ENCODE measurements at places on chromosomes 13 and 19.

DNA sequence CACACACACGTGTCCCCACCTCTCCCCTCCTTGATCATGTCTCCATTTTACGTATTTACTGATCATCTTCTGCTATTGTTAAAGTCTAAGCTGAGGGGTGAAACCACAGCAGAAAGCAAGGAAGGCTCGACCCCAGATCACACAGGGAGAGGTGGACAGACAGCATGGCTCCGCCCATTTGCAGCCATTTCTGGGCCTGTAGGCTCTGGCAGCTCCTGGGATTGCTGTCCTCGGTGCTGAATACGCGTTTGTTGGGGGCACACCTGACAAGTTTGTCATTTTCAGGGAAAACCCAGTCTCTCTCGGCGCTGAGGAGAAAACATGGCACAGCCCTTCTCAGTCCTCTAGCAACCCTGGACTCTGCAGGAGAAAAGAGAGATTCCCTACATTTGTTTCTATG lies 8.0 kb downstream of the TMEM86B start:
- no peak for DNase-seq

DNA sequence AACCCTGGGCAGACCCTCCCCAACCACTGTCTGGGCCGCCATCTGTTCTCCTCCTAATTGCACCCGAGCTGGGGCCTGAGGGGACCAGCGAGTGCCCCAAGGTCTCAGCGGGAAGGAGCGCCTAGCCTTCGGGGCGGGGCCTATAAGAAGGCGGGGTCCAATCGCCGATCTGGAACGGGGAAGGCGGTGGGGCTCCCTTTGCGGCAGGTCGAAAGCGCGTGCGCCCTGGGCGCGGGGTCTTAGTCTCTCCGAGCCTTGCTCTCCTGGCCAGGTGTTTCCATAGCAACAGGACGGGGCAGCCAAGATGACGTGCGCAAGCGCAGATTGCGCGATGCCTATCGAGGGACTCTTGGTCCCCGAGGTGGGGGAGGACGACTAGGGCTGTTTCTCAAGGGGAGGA lies 2.8 kb downstream of the MAST1 start:
- no peak for DNase-seq

DNA sequence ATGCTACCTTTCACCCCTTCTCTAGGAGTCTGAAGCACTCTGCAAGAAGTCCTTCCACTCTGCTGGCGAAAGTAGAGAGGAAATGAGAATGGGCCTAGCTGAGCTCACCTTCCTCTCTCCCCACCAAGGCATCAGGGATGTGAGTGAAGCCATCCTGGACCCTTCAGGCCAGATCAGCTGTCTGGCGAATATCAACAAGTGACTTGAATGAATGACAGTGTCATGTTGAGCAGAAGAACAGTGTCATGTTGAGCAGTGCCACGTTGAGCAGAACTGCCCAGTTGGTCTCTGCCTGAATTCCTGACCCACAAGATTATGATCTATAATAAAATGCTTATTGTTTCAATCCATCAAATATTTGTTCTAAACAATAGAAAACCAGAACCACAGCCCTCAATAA lies 166.2 kb upstream of the RFC3 start:
- no peak for DNase-seq

GRCh38 chr13:106382534-106382933 lies 152.9 kb downstream of the EFNB2 start:
- DNase-seq, result no peak

DNA sequence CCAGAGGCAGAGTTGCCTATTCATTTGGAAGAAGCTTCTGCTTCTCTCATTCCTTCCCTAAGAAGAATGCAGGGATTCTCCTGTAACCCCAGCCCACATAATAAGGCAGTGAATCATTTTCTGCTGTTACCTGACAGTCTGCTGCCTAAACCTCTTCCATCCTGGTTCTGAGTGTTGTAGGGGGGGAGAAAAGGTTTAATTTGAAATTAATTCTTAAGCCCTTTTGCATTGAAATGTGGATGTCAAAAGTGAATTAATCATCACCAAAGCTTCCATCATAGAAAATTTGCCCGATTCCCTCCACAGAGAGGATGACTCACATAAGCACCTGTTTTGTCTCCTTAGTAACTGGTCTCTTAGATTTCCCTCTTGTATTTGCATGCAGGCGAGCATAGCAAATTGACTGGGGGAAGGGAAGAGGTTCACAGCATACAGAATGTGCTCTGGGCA lies 146.7 kb upstream of the FNDC3A start:
- DNase-seq, result no peak

DNA sequence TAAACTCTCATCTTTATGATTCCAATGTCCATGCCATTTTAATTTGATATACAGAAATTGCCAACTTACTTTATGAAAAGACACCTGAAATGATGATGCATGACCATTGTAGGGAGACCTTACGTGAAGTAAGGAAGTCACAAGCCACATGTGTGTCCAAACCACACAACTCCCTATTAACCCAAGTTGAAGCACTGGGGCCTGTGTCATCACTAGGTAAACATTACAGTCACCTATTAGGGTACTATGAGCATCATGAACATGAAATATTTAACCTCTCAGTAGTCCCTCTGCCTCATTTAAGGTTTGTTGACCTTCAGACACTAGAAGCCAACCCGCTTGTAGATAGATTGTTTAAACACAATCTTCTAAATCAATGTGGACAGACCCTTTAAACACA lies 576.9 kb downstream of the IRS2 start:
- no peak for DNase-seq

GRCh38 chr13:26477681-26478080 lies 79.8 kb upstream of the WASF3 start:
- no peak for DNase-seq

- DNase-seq, result no peak
Measured at GRCh38 chr13:37168151-37168550, 62.7 kb upstream of the CSNK1A1L start.

DNA sequence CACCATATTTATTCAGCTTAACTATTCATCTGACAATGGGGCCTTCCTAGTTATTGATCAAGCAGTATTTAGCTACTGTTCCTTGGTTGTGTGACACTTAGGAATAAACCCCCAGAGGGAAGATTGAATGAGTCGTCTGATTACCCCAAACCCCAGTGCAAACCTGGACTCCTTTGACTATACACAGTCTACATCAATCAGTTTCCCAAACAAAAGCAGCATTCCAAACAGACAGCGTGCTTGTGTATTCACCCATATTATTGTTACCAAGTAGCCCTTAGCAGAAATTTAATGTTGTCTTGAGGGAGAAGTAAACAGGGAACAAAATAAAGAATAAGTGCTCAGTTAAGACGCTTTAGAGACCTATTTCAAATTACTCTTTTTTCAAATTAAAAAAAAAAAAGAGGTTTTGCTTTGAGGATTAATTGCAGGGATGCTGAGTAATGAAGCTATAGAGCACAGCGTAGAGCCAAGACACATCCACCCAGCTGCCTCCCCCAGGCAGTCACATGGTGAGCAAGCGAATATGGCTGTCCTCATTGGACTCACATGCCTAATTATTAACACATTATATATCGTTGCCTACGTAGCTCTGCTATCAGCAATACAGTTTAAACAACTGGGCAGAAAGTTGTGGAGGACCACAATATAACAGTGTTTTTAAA lies 14.7 kb upstream of the B3GLCT start:
- DNase-seq, result no peak

- peak; percentile 82 for DNase-seq
Measured at GRCh38 chr19:37779127-37780005, at the start of gene ZNF573. ZNF573 (minus strand) TSS chr19:37779586; CDS start chr19:37773729, 5,857 bp downstream.

DNA sequence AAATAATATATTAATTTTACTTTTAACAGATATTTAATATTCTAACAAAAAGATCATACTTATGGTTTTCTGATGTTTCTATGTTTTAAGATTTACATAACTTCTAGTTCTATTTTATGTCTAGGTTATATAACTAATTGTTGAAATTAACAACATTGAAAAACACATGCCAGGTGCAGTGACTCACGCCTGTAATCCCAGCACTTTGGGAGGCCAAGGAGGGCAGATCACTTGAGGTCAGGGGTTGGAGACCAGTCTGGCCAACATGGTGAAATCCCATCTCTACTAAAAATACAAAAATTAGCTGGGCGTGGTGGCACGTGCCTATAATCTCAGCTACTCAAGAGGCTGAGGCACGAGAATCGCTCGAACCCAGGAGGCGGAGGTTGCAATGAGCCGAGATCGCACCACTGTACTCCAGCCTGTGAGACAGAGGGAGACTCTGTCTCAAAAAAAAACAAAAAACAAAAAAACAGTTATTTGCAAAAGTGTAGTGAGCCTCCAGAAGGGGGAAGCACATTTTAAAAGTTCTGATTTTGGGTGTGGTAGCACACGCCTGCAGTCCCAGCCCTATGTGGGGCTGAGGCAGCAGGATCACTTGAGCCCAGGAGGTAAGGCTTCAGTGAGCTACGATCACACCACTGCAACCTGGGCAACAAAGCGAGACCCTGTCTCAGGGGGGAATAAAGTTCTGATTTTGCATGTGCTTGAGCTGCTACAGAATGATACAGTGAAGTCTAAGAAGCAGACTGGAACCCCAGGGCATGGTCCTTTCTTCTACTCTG lies 18.7 kb downstream of the MIPEP start:
- DNase-seq, result no peak

- DNase-seq, result no peak
Measured at GRCh38 chr13:30702006-30702405, 33.3 kb upstream of the ALOX5AP start.

- DNase-seq, result no peak
Measured at GRCh38 chr19:40614622-40615411, 13.6 kb downstream of the LTBP4 start.

DNA sequence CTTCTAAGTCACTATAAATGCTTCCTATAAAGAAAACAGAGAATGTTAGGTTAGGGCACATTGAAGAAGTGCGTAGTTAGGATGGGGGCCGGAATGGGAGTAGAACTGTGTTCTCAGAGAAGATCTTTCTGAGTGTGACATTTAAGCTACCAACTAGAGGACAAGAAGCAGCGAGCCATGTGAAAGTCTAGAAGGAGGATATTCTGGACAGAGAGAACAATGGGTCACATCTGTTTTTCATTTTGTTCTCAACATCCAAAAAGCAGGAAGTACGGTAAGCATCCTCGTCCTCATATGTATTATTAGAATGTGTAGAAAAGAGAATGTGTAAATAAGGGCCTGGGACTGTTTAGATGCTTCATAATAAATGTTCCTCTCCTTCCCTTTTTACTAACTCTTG lies 44.5 kb upstream of the PARP4 start:
- no peak for DNase-seq

DNA sequence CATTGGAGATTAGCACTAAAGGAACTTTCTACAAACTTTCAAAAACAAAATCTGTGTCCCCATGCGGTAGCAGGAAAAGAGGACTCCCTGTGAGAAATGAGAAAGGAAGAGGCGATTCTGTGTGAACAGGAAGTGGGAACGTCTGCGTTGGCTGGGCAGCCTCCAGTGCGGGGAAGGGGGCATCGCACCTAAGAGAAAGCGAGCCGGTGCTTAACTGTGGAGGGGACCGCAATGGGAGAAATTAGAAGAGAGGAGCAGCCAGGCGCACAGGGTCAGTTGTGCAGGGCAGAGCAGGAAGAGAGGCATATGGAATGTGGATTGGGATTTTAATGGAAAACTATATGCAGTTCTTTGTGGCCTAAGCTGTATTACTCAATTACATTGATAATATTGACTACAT lies 77.4 kb upstream of the DOCK9 start:
- no peak for DNase-seq

DNA sequence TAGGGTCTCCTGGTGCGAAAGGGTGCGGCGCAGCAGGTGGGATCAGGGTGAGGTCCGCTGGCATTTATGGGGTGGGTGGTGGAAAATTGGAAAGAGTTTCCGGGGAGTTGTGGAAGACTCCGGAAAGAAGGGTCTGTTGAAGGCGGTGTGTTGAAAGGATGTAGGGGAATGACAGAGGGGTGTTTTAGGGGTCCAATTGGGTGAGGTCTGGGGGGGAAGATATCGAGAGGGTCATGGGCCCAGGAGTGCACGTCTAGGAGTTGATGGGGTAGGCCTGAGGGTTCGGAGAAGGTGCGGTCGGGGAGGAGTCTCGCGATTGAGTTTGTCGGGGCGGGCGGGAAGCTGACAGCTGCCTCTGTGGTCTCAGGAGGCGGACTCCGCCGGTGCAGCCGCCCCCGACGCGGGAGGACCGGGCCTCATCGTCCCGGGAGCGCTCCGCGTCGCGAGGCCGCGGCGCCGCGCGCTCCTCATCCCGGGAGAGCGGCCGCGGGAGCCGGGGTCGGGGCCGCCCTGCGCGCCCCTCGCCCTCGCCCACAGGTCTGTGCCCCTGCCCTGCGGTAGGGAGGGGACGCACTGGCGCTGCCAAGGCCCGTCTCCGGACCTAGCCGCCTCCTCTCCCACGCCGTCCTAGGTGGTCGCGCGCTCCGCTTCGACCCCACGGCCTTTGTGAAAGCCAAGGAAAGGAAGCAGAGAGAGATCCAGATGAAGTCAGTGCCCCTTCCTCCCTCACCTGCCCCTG lies 7.0 kb downstream of the PGLYRP1 start:
- DNase-seq, result no peak

DNA sequence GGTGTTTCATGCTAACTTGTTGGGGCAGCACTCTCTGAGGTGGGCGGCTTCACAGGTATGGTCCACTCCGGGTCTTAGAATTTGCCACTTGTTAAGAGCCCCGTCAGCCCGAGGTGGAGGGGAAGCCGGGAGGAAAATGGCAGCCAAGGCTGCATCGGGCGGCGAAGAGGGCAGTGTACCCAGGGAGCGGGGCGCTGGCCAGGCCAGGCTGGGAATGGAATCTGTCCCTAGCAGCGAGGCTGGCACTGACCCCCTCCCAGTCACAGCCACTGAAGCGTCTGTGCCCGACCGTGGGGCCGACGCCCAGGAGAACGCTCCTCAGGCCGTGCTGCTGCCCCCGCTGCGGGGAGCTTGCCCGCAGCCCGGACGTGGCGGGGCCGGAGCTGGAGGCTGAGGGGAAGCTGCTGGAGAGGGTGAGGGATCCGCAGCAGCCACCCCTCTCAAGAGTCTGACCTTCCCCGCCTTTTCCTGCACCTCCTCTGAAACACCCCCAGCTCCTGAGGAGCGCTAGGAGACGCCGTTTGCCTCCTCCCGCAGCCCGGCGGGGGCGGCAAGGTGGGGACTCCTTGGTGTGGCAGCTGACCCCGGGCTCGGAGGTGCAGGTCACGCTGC lies 313.8 kb upstream of the SPRY2 start:
- no peak for DNase-seq

DNA sequence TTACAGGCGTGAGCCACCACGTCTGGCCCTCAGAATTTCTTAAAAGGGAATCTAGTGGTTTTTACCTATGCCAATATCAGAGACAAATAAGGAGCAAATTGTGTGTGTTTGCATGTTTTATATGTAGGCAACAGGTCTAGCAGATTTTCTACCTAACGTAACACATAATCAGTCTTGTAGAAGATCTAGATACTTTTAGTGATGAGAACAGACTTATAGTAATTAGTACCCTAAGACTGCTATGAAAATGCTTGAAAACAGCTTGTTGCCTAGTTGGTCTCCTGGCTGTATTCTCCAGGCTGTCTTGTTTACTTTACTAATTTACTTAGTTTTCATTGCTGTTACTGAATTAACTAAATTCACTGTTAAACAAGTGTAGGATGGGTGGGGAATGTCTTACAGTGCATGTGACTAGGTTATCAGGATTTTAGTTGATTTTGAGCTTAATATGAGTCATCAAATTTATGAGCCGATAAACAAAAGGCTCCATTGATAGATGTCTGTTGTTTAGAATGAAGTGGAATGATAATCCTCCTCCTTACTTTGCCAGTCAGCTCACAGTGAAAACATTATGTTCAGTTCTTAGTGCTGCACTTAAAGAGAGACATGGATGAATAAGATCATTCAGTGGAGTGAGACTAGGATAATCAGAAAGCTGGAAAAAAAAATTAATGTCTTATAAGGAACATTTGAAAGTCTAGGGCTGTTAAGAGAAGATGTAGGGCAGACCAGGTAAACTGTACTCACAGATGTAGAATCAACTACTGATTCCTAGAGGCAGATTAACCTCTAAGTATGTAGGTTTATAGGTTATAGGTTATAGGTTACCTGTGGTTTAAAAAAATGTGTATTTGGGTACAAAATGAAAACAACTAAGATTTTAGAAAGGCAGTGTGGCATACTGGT lies 22.4 kb downstream of the GTF2F2 start:
- no peak for DNase-seq

Measured in CMK (cell line).